H1 (cell line): ENCODE measurements at places on chromosomes 11 and 22. TPM values are rescaled to one million over a fixed set of nuclear protein-coding genes. Genes with fewer than 3 reads are reported as not detected.

Gene LRRC10B
- 0.47 and 0.61 TPM in 2 replicates for total RNA-seq

Gene OR8I2
- not detected in 2 replicates for total RNA-seq

Gene CD3E
- not detected in 2 replicates for total RNA-seq

Gene OR8G1
- total RNA-seq = not detected in 2 replicates

Gene ANO1
- total RNA-seq = 4.3 and 5.0 TPM in 2 replicates

Gene DLG2
- 14.3 and 17.0 TPM in 2 replicates for total RNA-seq

Gene NUMA1
- 107 and 108 TPM in 2 replicates for total RNA-seq

Gene HPX
- 0.44 and 0.80 TPM in 2 replicates for total RNA-seq

Gene OR51I1
- not detected in 2 replicates for total RNA-seq

Gene OOSP2
- not detected in 2 replicates for total RNA-seq

Gene NLRP14
- 0.08 TPM in 1 of 2 replicates, not detected in the other for total RNA-seq

Gene SNX19
- total RNA-seq = 22.6 and 25.2 TPM in 2 replicates
